Esophagus muscularis mucosa (tissue), 4 donors: ENCODE measurements at places on chromosomes 6 and 20. TPM values are rescaled to one million over a fixed set of nuclear protein-coding genes. Genes with fewer than 3 reads are reported as not detected.
A peak's percentile ranks its signal among the peaks of the same experiment; 100 is the strongest.

DNA sequence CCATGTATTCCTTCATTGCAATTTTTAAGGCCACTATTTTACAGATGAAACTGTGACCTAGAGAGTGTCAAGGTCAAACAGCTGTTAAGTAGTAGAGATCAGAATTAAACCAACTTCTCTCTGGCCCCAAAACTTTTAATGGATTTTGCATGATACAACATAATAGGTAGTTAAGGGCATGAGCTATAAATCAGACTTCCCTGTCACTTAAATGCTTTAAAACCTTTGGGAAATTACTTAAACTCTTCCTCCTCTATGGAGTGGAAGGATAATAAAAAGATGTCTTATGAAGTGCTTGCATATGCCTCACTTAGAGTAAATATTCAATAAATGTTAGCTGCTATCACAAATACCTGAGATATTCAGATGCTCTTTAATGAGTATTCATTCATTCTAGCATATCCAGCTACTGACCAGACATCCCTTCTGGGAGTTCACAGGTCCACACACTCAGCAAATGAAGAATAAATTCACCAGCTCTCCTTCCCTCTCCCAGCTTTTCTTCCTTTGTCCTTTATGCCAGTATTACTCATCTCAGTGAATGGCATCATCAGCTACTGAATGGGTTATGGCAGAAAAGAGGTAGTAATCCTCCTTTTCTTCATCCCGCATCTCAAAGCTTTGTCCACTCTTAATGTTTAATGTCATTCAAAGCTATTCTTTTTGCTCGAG is 36.2 kb downstream of the EYA4 start:
- no peak for DNase-seq

- no peak for DNase-seq
Observed at GRCh38 chr6:22964334-22964733, 395.0 kb downstream of the HDGFL1 start.

- no peak for DNase-seq
Observed at GRCh38 chr20:4832469-4832868, 110.8 kb downstream of the PRND start.

- no peak for DNase-seq
Observed at GRCh38 chr6:125947615-125948014, 9.0 kb upstream of the HINT3 start.

- DNase-seq, result no peak
Observed at GRCh38 chr6:168182366-168182765, 103.4 kb upstream of the FRMD1 start.

GRCh38 chr6:29755295-29755871 is 32.1 kb downstream of the HLA-F start:
- no peak for DNase-seq

DNA sequence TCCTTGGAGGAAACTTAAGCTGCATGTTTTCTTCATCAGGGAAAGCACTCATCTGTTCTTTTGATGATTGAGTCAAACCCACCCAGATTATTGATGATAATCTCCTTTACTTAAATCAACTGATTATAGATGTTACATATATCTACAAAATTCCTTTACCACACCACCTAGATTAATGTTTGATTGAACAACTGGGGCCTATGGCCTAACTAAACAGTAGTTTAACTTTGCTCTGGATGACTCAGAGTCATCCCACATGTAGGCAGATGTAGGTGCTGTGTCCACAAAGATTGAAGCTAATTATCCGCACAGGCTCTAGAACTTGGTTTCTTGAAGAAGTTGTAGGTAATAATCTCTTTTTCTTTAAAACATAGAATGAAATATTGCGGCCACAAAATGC is 42.2 kb downstream of the PKIB start:
- no peak for DNase-seq

DNA sequence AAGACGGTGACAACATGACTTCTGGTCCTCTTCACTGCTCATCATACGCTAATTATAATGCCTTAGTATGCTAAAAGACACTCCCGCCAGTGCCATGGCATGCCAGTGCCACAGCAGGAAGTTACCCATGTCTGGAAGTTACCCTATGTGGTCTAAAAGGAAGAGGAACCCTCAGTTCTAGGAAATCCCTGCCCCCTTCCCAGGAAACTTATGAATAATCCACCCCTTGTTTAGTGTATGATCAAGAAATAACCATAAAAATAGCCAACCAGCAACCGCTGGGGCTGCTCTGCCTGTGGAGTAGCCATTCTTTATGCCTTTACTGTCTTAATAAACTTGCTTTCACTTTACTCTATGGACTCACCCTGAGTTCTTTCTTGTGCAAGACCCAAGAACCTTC is 15.8 kb upstream of the SERPINB9 start:
- no peak for DNase-seq

DNA sequence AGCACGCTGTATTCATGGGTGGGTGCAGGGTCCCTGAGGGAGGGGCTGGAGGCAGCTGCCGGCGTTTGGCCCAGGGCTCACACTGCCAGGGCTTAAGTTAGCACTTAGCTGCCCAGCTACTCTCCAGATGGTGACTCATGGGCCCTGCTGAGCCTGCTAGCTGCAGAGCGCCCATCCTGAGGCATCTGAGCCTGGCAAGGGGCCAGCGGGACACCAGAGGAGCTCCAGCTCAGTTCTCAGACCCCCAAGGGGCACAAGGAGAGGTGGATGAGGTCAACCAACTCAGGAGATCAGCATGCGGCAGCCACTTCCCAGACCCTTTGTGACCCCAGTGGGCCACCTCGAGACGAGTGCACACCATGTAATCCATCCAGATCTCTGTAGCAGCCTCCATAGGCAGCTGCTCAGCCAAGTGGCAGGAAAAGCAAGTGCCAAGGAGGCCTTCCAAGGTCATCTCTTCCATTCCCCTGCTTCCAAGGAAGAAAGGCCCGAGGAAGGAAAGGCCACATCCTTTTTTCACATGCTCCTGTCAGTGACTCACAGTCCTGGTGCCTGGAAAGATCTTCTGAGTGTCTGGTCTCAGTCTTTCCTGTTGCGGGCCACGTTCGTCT is 35.3 kb downstream of the FOXP4 start:
- no peak for DNase-seq

GRCh38 chr20:51766994-51767866 is 960 bp downstream of the ATP9A start:
- no peak for DNase-seq

GRCh38 chr6:43477235-43478007 is at the start of gene TJAP1:
Gene TJAP1, plus strand, starts transcription at chr6:43477570. Its CDS starts 21,432 bp downstream, at chr6:43499002.
- peak; percentile 97 for DNase-seq

DNA sequence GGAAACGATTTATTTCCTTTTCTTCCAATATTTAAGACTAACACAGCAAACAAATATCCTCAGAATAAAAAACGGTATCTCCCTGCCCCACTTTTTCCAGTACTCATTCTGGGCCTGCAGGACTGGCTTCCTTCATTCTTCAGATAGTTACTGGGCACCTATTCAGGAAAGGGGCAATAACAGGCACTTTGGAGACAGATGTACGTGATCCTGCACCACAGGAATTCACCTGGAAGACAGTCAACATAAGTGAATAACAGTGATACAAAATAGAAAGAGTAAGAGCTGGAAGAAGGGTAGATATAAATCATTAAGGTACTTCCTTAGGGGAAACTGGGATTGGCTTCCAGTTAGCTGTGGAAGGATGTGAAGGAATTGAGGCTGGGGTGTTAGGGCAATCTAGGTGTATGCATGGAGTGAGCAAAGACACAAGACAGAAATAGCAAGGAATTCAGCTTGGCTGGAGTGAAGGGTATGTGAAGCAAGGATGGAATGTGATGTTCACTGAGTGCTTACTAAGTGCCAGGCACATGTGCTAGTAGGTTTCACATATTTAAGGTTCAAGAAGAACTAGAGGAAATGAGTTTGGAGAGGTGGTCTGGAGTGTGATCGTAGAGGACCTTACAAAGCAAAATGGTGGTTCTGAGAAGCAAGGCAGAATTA is 49.3 kb upstream of the FAM83C start:
- no peak for DNase-seq

GNRH2 gene
- total RNA-seq, result not detected

HTR1E gene
- not detected for total RNA-seq

TRIM31 gene
- 1.3 TPM for total RNA-seq
